Globus pallidus (tissue), 1 donor: ENCODE measurements at places on chromosomes 16 and 17.
A peak's percentile ranks its signal among the peaks of the same experiment; 100 is the strongest.

- DNase-seq = no peak
Measured at GRCh38 chr17:2138318-2138717, 83.4 kb downstream of the HIC1 start.

DNA sequence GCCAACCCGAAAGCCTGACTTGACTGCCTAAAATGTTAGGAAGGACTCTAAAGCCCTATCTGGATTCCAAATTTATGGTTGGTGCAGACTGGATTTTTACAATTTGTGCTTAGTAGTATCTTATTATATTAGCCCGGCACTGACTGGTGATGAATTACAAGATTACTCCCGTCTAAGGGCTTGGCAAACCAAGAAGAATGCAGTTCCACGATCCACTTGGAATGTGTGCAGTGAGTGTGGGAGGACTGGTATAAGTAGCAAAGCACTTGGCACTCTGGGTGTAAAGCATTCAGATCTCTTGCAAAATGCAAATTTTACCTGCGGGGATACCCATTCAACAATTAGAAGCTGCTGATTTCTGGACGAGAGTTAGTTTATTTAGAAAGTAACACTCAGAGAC lies 539.4 kb downstream of the MAF start:
- no peak for DNase-seq

GRCh38 chr17:48901241-48901640 lies 7.0 kb upstream of the UBE2Z start:
- no peak for DNase-seq

DNA sequence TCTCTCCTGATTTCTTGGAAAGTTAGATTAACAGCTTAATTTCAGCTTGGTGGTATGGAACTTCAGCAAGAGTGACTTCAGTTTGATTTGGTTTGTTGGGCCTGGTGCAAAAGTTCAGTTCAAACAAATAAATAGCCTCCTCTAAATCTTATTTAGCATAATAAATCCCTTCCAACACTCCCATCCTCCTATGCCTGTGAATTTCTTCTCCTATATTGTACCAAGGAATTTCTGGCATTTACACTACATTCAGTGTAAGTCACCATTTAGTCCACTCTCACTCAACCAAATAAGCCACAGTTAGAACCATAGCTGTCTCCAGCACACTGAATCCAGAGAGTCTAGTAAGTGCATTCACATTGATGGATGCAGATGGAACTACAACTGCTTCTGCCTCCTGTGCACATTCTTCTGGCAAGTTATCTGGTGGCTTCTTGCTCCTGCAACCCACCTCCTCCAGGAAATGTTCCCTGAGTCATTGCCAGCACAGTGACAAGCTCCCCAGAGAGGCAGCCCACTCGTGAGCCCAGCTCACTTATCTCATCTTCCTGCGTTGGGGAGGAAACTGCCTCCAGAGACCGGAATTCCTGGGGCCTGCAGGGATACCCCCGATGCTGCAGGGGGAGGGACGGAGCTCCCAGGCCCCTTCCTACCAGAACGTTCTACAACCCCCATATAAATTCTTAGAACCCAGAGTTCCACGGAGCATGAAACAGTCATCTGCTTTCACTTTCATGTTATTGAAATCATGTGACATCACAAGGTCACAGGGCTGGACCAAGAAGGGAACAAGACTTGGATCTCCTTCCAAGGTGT lies 318.3 kb downstream of the PHKB start:
- no peak for DNase-seq

GRCh38 chr17:81111066-81111465 lies 54.2 kb upstream of the PVALEF start:
- no peak for DNase-seq

DNA sequence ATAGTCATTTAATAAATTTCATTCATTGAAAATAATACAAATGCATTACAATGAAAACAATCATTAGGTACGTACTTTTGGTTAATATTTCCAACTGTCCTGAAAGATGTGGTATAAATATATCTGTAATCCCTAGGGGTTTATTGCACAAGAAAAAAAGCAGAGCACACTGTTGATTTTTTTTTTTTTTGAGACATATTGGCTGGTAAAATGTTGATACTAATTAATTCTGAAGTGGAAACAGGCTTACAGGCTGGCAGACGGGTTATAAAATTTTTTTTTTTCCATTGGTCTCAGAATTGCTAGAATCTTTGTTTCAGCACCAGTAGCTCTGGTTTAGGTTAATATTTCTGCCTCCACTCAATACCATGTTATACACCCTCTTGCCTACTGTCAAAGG lies 193.6 kb downstream of the MAP2K6 start:
- DNase-seq = no peak

DNA sequence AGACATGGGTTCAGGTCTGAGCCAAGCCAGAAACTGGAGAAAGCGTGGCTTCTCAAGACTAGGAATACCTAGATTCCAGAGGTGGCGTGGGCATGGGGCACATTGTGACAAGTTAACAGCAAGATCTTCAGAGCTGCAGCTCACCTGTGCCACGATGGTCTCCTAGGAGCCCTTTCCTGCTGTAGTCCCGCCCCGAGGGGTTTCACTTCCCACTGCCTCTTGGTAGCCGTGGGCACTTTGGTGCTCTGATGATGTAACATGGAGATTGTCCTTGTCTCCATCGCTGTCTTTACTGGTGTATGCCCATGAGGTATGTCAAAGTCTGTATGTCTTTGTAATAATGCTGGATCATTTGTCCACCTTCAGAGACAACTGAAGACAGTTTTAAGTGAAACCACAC lies 89.7 kb downstream of the WWOX start:
- DNase-seq = no peak

DNA sequence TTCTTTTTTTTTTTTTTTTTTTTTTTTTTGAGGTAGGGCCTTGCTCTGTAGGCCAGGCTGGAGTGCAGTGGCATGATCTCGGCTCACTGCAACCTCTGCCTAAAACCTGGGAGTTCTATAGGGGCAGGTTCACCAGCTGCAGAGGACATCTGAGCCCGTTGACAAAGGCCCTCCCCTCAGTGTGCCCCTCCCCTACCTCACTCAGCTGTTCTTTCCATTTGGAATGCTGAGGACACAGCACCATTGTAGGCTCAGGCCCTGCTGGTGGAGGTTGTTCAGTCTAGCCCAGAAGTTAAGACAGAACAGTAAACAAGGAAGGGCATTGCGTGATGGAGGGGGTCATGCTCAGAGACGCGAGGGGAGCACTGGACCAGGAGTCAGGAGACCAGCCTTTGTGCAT lies 21.8 kb upstream of the KIF19 start:
- no peak for DNase-seq

DNA sequence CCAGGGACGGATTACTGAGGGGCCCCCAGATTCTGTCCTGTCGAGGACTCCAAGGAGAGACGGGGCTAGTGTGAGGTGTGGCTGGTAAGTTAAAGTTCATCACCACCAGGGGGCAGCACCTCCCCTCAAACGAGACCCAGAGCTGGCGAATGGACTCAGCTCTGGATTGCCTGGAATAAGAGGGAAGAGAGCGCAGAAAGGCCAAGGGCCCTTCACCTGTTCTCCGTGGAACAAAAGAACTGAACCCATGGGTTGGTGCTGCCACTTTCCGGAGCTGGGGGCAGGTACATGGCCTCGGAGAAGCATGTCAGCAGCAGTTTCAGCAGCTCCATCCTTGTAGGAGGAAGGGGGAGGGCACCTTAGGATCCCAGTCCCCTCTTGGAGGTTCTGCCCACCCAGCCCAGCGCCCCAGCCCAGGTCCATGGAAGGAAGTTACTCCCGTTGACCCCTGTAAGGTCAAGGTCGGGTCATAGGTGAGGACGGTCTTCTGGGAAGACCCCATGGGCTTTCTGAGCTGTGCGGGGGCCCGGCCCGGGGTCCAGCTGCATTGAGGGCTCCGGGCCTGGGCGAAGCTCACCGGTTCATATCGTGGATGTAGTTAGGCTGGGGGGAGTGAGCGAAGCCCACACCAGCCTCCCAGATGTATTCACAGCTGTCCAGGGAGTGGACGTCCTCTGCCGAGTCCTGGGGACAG lies 10.8 kb downstream of the HID1 start:
- DNase-seq = peak; percentile 89

- DNase-seq = no peak
Measured at GRCh38 chr16:10655415-10655977, 39.2 kb downstream of the TEKT5 start.

DNA sequence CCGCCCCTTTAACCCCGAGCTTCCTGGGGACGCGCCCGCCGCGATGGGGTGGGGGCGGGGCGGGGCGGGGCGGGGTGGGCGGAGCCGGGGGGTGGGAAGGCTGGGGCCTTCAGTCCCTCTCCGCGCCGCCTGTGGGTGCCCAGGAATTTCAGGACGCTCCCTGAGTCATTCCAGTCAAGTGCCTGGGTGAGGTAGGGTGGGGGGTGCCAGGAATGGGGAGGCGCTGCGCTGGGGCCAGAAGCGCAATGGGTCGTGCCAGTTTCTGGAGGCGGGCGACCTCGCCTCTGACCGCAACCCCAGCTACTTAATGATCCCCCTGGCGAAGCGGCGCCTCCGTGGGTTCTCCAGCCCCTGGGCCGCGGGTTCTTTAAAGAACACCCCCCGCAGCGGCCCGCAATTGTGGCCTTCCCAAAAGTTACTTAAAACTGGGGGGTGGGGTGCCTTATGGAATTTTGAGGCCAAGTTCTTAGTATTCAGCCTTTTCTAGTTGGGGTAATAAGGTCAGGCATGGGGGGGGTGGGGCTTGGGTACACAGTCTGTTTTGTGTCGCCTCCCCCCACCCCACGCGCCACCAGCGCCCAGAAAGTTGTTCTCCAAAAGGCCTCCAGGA lies 826 bp upstream of the GSE1 start:
- DNase-seq = peak; percentile 15

DNA sequence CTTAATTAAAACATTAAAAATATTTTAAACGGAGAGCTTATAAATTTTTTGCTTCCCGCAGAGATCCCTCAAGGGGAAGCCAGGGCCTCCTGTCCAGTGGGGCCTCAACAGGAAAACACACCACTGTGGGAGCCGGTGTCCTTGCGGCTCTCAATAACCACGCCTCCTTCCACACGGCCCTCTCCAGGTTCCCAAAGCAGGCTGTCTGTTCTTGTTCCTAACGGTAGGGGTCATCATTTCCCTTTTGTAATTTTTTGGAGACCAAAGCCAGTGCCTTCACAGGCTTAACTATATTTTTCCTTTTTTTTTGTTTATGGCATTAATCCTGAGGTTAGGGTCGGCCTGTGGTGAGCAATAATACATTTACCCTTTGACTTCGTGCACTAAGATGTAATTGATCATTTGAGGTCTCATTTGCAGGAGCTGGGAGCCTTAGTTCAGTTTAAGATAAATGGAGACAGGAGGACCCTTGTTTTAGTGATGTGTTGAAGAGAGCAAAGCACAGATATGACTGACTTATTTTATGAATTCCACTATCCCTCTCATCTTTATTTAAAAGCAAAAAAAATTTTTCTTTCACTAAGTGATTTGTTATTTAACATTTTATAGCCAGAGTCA lies 77.5 kb upstream of the N4BP1 start:
- peak; percentile 41 for DNase-seq

DNA sequence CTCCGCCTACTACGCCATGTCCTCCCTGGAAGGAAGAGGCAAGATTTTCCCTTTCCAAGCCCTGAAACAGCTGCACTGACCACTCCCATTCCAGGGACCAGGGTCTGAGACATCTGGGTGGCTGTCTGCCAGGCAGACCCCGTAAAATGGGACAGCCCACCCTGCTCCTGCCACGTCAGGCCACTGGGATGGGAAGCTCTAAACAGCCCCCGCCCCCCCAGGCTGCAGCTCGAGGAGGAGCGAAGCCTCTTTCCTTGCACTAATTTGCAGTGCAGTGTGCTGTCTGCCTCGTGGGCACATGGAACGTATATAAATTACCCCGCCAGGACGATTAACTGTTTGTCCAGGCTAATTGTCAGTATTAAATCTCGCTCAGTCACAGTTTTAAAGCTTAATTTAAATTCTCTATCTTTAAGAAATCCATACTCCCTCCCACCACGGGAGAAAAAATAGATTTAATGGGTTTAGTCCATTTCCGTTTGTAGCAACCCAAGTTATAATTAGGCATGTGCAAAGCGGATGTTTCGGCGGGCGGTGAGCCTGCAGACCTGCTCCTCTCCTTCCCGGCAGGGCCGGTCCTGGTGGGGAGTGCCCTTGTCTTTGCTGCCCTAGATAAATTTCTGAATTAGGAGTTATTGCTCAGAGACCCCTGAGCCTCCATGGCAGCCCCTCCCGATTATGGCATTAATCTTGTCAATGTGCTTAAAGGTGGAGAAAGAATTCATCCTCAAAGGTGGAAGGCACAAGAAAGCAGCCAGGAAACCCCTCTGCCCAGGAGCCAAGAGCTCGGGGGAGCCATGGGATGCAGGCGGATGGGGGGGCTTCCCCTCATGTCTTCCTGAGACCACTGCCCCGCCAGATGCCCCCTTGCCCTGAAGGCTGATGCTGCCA lies 268.0 kb upstream of the TNRC6C start:
- no peak for DNase-seq

DNA sequence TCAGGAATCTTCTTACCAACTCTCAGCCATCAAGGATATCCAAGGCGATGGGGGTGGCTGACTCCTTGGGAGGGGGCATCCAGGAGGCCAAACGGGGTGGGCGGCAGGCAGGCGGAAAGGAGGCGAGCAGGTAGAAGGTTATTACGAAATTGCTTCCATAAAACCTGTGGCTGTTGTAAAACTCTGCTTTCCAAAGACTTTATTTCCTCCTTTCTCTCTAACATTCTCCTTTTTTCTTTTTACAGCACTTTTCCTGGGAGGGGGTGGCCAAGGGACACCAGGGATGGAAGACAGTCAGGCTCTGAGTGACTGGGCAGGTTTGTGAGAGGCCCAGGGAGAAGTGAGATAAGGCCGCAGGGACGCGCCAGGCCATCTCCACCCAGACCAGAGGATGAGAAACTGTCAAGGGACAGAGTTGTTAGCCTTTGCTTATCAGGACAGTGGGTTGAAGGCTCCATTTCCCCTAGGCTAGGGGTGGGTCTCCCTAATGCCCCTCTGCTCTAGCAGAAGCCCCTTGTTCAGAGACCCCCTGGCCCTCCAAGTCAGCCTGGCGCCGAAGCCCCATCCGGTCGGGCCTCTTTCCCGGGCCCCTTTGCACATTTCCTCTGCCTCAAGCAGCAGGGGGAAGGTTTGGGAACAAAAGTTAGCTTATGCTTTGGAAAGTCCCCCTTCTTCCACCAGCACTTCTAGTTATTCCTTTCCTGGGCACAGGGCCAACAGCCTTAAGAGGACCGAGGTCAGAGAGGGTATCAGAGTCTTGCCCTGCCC lies 5.0 kb upstream of the HOXB9 start:
- DNase-seq = no peak

- DNase-seq = no peak
Measured at GRCh38 chr17:40218006-40218739, 931 bp upstream of the WIPF2 start.

- DNase-seq = no peak
Measured at GRCh38 chr16:14667347-14668266, 26.5 kb downstream of the PLA2G10 start.
